Hematopoietic multipotent progenitor cell treated with erythropoietin and hydrocortisone succinate and interleukin-3 and kit ligand, for 8 days (in vitro differentiated cells): ENCODE measurements at places on chromosomes 2 and 18.

GRCh38 chr2:42962508-42962953, 170.1 kb upstream of the HAAO start:
- DNase-seq, result no peak

DNA sequence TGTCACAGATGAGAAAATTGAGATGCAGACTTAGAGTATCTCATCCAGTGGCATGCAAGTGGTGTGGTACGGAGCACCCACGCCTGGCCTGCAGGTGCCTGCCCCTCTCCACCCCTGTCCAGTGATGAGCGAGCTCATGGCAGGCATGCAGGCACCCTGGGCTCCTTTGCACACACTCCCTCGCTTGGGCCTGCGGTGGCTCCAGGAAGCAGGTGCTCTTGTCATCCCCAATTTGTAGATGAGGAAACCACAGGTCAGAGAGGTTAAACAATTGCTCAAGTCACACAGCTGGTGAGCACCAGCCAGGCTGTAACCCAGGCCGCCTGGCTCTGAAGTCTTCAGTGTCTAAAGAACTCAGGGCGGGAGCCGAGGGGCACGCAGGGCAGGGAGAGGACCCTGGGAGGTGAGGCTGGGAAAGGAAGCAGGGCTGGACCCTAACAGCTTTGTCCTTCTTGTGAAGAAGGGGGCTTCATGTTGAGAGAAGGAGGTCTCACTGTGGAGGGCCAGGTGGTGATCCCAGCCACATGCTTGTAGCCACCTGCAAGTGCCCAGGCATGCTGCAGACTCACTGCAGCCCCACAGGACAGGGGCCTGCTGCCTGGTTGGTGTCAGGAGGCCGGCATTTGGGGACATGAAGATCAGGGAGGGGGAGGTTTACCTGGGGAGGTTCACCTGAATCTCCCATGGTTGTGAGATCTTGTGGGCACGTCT, 166.2 kb downstream of the SH3RF3 start:
- DNase-seq, result no peak

DNA sequence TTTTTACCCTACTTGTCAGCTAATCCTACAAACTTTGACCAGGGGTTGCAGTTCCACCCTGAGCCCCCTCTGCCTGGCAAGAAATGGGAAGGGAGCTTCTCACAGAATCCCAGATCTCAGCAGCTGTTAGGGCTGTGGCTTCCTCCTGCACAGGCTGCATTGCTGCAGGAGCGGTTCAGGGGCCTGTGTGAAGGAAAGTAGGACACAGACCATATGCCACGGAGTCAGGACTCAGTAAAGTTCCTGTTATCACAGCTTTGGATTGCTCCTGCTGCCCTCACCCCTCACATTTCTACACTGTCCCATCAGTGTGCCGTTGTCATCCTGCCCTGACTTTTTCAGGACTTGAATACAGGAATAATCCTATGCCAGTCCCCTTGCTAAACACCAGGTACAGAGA, 62.8 kb upstream of the SP3 start:
- DNase-seq, result no peak

GRCh38 chr2:69693775-69694450, 48.0 kb upstream of the ANXA4 start:
- no peak for DNase-seq

DNA sequence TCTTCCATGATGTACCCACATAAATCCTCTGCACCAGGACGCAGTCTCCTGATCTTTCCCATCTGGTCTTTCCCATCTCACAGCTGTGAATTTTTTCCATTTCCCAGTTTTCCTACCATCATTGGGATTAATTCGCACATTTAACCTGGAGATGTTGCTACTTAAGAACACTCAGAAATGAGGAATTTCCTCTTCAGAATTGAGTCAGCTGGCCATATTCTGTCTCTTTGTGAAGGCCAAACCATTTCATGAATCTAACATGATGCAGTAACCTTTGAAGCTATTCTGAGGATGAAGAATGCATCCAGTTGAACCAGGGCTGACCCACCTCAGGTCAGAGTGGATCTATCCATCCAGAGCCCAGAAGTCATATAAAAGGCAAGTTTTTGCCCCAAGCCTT, 326.8 kb downstream of the SETBP1 start:
- DNase-seq, result no peak

- no peak for DNase-seq
These were observed 88.5 kb upstream of the RANBP2 start for GRCh38 chr2:108630567-108631405.

- DNase-seq, result peak; percentile 4
These were observed 2.9 kb upstream of the EPB41L3 start for GRCh38 chr18:5546660-5547059.

GRCh38 chr2:113875135-113875534, 14.8 kb upstream of the ACTR3 start:
- no peak for DNase-seq

DNA sequence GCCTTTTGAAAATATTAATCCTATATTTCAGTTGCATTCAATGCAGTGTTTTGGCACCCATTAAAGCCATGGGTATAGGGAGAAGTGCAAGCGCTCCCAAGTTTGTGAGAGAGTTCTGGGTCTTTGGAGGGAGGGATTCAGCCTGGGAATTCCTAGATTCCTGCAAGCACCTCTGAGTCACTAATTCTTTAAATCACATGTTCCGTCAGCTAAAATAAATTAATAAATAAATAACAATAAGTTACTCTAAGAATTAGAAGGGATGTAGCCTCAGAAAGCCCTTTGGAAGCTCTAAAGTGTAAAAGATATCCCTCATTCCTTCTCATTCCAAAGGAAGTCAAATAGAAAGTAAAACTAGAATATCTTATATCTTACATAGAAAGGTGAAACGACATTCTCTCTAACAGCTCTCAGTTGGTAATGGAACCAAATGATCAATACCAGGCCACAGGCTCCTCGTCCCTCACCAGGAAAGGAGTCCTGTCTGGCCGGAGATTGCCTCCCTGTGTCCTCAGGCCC, 222.4 kb upstream of the RBBP8 start:
- no peak for DNase-seq

GRCh38 chr2:54550547-54550946, 94.4 kb downstream of the SPTBN1 start:
- no peak for DNase-seq
